Fibroblast of mammary gland (primary cell): ENCODE measurements at places on chromosomes 12 and 14.

DNA sequence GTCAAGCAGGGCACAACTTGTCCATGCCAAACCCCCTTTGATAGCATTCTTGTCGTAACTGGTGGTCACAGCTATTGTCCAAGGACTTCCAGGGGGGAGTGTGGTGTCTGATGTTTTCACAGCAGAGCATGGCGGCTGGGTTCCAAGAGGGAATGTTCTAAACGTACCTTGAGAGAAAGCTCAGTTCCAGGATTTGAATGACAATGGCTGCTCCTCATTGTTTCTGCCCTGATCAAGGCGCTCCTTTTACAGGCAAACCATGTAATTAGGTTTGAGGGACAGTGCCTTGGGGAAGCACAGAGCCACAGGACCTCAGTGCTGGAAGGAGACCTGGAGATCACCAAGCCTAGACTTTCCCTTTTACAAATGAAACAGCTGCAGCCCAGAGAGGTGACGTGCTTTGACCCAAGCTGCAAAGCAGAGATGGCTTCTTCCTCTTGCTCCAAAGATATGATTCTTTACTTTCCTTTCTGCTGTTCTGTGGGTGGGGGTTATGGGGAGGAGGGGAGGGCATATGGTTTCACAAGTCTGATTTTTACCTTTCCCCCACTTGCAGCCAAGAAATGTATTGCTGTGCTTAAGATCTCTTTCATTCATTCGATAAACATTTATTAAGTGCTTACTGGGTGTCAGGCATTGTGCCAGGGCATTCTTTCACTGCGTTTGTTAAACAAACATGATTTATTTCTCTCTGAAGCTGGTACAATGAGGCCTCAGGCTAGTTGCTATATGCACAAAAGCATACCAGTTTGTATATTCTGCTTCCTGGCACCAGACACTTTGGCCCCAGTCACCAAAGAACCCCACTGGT lies 172.8 kb downstream of the KTN1 start:
- peak; percentile 55 for DNase-seq

DNA sequence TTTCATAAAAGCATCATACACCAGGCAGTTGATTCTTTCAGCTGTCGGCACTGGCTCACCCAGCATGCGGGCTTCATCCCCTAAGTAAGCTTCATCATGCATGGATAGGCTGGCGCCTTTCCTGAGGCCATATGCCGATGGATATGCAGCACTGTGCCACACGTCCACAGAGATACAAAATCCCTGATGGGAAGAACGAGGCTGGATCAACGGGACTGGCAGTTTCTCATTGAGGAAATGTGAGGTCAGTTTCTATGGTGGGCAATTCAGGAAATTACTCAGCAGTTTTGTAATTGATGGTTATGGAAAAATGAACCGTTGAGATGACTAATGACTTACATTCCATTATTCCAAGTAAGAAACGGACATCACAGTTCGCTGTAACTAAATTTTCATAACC lies 453.8 kb downstream of the TMEM121 start:
- peak; percentile 4 for DNase-seq

- peak; percentile 75 for DNase-seq
Measured at GRCh38 chr12:92608151-92609091, 94.4 kb upstream of the PLEKHG7 start.

DNA sequence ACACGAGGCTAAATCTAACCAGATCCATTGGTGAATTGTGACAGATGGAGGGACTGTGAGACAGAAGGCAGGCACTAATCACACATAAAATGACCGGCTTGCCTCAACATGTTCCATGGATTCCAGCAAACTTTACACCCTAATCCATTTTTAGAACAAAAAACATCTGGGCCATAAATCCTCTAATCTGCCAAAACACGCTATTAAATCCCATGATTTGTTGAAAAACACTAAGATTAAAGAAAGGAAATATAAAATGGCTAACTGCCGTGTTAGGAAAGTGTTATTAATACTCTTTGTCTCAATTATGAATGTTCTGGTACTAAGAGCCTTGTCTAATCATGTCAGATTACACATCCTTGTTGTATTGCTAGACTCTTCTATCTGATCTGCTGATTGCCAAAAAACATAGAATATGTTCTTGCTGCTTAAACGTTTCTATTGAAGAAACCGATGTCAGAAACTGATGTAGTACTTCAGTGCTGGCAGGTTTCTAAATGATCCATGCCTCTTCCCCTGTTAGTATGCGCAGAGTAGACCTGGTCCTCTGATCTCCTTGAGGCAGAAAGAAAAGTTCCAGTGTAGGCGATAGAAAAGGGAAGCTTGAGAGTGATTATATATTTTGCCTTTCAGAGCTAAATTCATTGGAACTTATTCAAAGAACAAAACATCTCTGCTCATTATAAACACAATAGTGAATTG lies 384.9 kb downstream of the SOX5 start:
- no peak for DNase-seq

GRCh38 chr12:51442324-51442723 lies 17.7 kb downstream of the SLC4A8 start:
- peak; percentile 76 for DNase-seq

DNA sequence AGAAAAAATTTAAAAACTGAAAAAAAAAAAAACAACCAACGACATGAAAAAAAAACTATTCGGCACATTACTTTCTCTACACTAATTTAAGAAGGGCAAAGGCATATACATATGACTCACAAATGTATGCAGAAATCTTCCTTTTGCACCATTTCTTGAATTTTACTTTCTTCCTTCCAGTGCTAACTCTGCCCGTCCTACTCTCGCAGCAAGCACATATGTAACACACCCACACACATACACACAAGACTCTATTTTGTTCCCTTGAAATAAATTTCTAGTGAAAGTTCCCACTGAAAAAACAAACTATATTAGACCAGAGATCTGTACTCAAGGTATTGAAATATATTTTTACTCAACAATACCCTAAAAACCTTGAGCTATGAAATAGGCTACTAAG lies 14.6 kb downstream of the BTG1 start:
- DNase-seq, result no peak

GRCh38 chr14:105855246-105855892 lies 329.0 kb downstream of the TMEM121 start:
- DNase-seq, result no peak

DNA sequence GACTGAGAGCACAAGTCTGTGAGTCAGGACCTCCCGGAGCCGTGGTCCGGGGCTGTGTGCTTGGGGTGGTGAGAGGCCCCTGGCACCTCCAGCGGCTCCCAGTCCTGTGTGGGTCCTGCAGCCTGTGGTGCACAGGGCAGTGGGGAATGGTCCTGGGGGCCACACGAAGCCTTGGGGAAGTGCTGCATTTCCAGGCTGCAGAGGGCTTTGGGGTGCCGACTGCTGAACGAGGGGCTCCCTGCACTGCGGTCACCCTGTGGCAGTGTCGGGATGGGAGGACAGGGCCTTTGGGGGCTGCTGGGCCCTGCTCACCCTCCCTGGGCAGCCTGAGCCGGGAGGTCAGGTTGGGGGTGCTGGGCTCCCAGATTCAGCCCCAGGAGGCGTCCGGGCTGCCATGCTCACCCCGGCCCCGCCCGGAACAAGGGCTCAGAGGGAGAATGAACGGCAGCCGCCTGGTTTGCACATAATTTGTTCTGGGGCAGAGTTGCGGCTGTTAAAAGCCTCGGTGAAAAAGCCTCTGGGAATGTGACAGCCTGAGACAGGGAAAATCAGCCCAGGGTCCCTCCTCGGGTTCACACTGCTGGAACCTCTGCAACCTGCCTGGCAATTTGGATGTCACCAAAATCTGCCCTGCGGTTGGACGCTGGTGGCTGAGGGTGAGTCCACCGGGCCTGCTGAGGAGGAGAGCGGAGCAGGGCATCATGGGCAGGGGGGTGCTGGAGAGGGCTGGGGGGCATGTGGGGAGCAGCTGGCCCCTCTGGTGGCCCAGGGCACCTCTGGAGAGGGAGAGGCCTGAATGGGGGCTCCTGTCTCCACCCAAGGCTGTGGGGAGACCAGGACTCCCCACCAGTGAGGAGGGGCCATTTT lies 109.2 kb downstream of the KIF26A start:
- DNase-seq, result no peak
